ENCODE measurements at places on chromosomes 2 and 18.

GRCh38 chr2:177682836-177683660 lies 290.5 kb downstream of the AGPS start:
- no peak for DNase-seq

GRCh38 chr2:191410646-191411436 lies 165.6 kb downstream of the MYO1B start:
- no peak for DNase-seq

GRCh38 chr2:109213646-109214433 lies 84.8 kb downstream of the SH3RF3 start:
- DNase-seq: no peak

DNA sequence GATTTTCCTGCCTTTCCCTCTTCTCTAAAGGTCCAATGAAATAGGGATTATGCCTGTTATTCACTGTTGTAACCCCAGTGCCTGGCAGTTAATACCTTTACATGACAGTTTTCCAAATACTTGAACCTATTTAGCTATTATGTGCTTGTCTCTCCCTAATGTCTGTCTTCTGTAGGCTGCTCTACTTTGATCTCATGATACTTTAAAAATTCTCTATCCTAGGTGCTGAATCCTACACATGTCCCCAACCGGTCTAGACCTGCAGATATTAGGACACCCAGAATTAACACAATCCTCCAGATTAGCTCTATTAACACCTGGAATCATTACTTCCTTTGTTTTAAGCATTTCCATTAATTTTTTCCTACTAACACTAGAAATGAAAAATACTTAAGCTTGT lies 7.3 kb downstream of the CEBPZ start:
- no peak for DNase-seq

DNA sequence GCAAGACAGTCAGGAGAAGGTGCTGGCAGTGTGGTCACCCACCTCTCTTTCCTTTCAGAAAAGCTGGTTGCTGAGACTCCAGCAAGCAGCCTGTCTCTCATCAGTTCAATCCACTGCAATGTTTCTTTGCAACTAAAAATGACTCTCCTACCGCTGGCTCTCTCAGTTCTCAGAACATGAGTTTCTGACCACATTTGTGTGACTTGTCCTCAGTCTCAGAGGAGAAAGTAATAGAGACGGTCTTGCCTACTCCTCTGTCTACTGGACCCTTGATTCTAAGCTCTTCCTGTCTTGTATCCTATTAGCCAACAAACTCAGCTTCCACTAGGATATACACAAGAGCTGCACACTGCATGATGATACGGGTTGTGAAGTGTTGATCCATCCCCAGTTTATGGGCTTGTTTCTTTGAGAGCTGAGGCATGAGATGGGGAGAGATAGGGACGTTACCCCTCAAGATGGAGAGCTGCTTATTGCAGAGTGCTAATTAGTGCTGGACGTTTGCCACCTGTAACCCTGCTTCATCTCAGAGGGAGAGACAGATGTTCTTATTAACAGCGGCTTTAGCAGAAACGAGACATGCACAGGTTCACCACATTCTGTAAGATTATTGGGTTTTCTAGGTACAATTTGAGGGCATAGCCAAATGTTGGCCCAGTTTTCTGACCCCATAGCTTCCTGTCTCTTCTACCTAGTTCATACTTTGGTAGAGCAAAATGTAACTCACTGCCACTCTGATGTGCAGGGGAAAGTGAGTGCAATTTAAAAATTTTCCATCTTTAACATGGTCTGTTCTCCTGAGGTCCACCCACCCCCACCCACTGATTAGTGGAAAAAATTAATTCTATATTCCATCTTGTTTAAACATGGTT lies 32.4 kb upstream of the YWHAQ start:
- DNase-seq: no peak

- DNase-seq: no peak
Observed at GRCh38 chr2:127897531-127898211, 11.9 kb upstream of the AMMECR1L start.

DNA sequence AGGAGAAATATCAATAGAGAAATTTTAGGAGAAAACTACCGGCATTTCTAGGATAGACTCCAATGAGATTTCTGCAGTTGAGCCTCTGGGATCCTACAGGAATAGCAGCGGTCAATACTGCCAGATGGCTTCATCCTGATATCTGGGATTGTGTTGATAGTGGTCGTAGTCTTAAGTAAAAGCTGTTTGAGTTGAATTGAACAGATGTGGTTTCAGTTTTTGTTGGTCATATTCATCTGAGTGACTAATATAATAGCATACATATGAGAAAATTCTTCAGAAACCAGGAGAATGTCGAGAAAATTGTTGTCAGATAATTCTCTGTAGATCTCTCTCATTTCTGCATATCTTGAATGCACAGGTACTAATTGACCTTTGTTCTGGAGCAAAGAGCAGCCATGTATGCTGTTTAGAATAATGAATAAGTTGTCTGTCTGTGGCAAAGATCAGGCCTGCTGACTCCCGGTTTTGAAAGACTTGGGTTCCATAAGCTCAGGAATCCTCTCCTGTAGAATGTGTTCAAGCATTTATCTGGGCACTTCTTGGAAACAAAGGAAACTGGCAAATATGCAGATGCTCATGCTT lies 288.1 kb downstream of the TMX3 start:
- DNase-seq: no peak

DNA sequence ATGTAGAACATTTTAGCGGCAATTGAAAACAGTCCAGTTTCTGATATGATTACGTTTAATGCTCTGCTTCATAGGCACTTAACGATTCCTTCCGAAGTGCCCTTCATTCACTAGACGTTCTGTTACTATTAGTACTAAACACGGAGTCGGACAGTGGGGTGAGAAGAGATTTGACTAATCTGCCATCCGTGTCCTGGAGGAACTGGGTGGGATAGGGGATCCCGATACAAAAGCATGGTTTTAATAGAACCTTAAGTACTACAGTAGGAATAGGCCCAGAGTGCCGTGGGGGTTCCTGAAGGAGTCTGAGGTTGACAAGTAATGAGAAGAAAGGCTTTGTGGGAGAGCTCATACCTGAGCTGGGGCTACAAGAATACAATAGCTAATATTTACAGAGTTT lies 631 bp downstream of the MORN2 start:
- no peak for DNase-seq

GRCh38 chr18:12327510-12328178 lies 19.6 kb downstream of the TUBB6 start:
- DNase-seq: peak; percentile 29

GRCh38 chr2:239187464-239188253 lies 213.2 kb downstream of the HDAC4 start:
- DNase-seq: no peak

GRCh38 chr2:212276813-212277212 lies 261.8 kb downstream of the ERBB4 start:
- DNase-seq: no peak

GRCh38 chr2:86249579-86250391 lies 50.5 kb downstream of the MRPL35 start:
- DNase-seq: no peak

GRCh38 chr2:157922815-157923214 lies 46.7 kb upstream of the ACVR1 start:
- DNase-seq: no peak

GRCh38 chr18:5456577-5457461 lies 87.0 kb downstream of the EPB41L3 start:
- no peak for DNase-seq

DNA sequence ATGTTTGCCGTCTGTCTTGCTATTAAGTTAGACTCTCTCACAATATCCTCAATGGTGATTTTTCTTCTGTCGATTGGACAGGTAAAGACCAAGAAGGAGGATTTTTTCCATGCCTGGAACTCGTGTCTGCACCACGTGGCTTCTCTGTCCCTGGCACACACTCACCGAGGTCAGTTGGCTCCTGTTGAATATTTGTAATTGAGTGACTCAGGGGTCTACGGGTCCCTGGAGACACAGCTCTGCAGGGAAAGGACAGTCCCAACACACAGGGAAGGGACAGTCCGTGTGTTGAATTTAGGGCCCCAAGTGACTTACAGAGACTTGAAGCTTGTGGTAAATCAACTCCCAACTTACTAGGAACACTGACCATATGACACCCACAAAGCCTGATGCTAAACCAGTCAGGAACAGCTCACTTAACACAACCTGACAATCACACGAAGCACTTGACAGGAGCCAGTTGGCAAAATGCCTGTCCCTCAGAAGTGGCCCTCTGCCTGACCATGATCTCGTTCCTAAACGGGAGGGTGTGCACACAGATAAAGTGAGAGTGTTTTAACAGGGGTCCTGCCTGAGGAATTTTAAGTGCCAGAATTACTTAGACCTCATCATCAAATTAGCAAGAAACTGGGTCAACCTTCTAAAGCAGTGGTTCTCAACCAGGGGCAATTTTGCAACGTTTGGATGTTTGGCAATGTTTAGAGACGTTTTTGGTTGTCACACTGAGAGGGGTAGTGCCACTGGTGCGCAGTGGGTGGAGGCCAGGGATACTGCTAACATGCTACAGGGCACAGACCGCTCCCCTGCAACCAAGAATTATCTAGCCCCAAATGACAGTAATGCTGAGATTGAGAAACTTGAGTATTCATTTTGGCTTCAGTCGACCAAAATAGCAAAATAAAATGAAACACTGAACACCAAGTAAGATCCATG lies 88.9 kb upstream of the BCL2L11 start:
- no peak for DNase-seq

DNA sequence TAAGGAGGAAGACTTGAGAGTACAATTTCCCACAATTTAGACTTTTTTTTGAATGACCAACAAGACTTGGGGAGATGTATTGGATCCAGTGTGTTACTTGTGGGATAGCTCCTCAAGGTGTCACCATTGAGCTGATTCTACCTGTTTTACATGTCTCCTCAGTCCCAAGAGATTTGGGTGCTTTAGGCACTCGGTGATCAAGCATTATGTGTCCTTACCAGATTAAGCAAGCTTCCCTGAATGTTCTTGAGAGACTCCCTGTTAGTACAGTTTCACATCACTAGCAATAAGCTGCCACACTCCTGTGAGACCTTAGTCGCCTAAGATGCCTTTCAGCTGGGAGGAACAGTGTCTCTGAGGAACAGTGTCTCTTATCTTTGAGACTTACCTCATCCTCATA lies 384.3 kb upstream of the SYT4 start:
- DNase-seq: no peak

- DNase-seq: no peak
Observed at GRCh38 chr2:136384531-136385303, 266.8 kb upstream of the CXCR4 start.

- no peak for DNase-seq
Observed at GRCh38 chr2:37344453-37345361, at the start of gene QPCT. QPCT (plus strand) TSS chr2:37344630; CDS start chr2:37344732, 102 bp downstream.

GRCh38 chr2:100224988-100225710 lies 82.8 kb upstream of the AFF3 start:
- DNase-seq: no peak

- no peak for DNase-seq
Observed at GRCh38 chr2:86069783-86070339, 35.8 kb downstream of the POLR1A start.

GRCh38 chr2:73339201-73339600 lies 45.9 kb upstream of the EGR4 start:
- no peak for DNase-seq

- no peak for DNase-seq
Observed at GRCh38 chr2:100893392-100894104, 73.6 kb downstream of the NPAS2 start.

DNA sequence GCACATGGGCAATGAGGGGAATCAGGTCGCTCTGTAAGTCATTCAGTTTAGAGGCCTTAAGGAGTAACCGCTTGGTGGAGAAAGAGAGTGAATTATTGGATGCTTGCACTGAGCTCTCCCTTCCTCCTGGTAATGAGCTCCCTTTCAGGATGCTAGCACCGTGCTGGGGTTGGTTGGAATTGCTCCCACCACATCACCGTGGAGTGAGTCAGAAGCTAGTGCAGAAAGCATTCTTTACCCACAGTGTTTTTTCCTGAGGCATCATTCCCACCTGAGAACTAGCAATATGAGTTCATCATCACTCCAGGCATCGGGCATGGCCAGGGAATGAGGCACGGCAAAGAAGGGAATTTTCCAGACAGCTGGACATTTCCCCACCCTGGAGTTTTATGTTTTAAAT lies 57.6 kb downstream of the ITGB6 start:
- no peak for DNase-seq

- no peak for DNase-seq
Observed at GRCh38 chr2:169599568-169599967, 15.4 kb downstream of the PPIG start.

DNA sequence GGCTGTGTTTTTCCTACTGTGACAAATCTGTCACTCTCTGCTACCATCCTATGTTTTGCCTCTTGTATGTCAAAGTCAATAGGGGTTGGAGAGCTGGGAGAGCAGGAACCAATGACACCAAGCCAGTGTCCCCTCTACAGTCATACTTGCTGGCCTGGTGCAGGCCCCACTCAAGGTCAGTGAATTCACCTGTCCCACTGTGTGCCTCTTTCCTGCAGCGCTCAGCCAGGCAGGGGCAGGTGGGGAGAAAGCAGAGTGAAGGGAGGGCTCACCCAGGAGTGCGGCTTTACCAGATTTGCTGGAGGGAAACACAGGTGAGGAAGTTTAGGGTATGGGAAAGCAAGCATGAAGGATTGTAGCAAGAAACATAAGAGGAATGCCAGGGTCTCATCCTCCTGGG lies 114.5 kb downstream of the GYPC start:
- no peak for DNase-seq

DNA sequence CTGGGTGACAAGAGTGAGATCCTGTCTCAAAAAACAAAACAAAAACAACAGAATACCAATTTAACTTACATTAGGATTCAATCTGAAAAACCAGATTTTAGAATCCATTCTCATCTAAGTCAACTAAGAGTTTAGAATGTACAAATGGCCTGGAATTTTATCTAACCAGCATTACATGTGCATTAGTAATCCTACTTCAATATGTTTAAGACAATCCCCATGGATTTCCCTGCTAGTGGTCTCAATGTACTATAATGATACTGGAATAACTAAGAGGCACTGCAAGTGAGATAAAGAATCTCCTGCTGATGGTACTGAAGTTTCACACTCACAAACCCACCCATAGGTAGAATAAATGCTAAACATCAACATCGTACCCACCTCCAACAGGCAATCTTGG lies 53.9 kb upstream of the DNER start:
- DNase-seq: no peak

GRCh38 chr2:206112846-206113547 lies 27.0 kb upstream of the INO80D start:
- DNase-seq: no peak

DNA sequence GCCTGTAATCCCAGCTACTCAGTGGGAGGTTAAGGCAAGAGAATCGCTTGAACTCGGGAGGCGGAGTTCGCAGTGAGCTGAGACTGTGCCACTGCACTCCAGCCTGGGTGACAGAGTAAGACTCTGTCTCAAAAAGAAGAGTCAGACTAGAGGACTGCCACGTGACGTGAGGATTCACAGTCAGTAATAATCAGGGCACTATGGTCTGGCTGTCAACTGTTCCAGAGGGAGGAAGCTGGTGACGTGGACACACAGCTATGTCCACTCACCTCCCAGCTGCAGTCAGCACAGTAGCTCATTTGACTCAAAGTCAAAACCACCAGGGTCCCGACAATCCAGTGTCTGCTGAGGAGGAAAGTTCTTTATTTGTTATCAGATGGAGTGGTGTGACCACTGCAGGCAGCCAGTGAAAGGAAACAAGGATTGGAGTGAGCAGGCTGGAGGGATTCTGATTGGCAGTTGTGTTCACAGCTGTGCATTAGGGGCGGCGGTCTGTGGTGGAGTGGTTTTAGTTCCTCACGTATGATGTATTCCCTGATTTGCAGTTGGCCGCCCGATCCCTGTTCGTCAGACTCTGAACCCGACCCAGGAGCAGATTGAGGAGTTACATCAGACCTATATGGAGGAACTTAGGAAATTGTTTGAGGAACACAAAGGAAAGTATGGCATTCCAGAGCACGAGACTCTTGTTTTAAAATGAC lies 37.9 kb downstream of the MOGAT1 start:
- DNase-seq: no peak

Data from activated naive CD8-positive, alpha-beta T cell treated with anti-CD3 and anti-CD28 coated beads, Interleukin-2, amount 50 U/mL, for 16 hours (primary cell).